Ascending aorta (tissue), 2 donors: ENCODE measurements at places on chromosomes 5 and 9. TPM values are rescaled to one million over a fixed set of nuclear protein-coding genes. Genes with fewer than 3 reads are reported as not detected.

PCDHGA2 gene
- total RNA-seq: 4.9 TPM

SLC6A3 gene
- total RNA-seq: not detected

TMEM174 gene
- total RNA-seq: not detected

RMRP gene
- 17,070 TPM for total RNA-seq

SNCAIP gene
- 2.9 TPM for total RNA-seq

- H3K27me3 ChIP-seq: no peaks in the 10 kb centered on the region
- no peak overlapping the region for H3K4me3 ChIP-seq
- DNase-seq: no peak
- H3K4me1 ChIP-seq: no peaks in the 10 kb centered on the region
- no peak overlapping the region for H3K27ac ChIP-seq
- H3K36me3 ChIP-seq: no peaks in the 10 kb centered on the region
Observed at GRCh38 chr9:93369686-93370085, 81.8 kb upstream of the FAM120A start.

DNA sequence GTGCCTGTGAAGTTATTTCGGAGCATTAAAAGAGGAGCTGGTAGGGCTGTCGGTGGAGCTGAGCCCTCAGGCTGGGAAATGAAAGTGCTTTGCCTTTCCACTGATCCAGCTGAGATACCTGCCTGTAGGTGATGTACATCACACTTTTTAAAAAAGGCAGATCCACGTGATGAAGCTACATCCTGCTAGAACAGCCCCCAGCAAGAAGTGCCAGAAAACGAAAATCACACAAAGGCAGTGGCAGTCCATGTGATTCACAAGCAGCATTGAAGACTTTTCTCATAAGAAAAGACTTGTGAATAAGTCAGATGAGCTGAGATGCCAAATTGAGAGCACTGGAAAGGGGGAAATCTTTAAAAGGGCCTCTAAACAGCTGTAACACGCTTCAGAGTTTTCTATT is 765.1 kb downstream of the PTPRD start:
- no peaks in the 10 kb centered on the region for H3K36me3 ChIP-seq
- no peak overlapping the region for H3K4me3 ChIP-seq
- no peak overlapping the region for H3K27ac ChIP-seq
- no peaks in the 10 kb centered on the region for H3K27me3 ChIP-seq
- DNase-seq: no peak

GRCh38 chr5:79547429-79547822 is 33.5 kb upstream of the HOMER1 start:
- no peak overlapping the region for H3K4me3 ChIP-seq
- DNase-seq: no peak
- no peaks in the 10 kb centered on the region for H3K27me3 ChIP-seq
- H3K27ac ChIP-seq: no peak overlapping the region
- H3K36me3 ChIP-seq: no peaks in the 10 kb centered on the region
- H3K4me1 ChIP-seq: no peaks in the 10 kb centered on the region

- no peak overlapping the region for H3K4me3 ChIP-seq
- H3K27ac ChIP-seq: no peak overlapping the region
- H3K4me1 ChIP-seq: no peaks in the 10 kb centered on the region
- DNase-seq: no peak
- H3K36me3 ChIP-seq: no peaks in the 10 kb centered on the region
Observed at GRCh38 chr9:14535161-14535955, 157.9 kb downstream of the ZDHHC21 start.
